WTC11 (cell line): ENCODE measurements at places on chromosomes 4 and X.

GRCh38 chrX:93264261-93265002 is 408.9 kb downstream of the NAP1L3 start:
- DNase-seq: no peak

DNA sequence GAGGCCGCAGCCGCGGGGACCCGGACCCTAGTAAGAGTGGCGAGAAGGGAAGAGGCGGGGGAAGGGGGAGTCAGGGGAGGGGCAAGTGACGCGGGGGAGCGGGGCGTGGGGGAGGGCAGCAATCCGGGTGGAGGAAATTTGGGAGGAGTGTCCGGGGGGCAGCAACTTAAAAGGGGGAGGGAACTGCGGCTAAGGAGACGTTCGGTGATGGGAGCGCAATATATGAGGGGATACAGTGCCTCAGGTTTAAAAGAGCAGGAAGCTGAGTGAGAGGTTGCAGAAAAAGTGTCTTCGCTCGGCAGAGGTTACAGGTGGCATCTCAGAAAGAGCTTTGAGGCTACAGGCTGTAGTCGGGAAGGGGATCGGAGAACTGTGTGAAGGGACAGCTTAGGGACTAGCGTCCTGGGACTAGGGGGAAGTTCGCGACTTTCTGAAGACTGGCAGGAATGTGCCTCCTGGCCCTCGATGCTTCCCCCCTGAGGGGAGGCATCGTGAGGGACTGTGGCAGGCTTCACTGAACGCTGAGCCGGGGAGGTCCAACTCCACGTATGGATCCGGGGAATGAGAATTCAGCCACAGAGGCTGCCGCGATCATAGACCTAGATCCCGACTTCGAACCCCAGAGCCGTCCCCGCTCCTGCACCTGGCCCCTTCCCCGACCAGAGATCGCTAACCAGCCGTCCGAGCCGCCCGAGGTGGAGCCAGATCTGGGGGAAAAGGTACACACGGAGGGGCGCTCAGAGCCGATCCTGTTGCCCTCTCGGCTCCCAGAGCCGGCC is 519 bp downstream of the FOXO4 start:
- DNase-seq: peak; percentile 24

GRCh38 chr4:138972956-138973801 is 42.4 kb upstream of the NOCT start:
- DNase-seq: no peak

GRCh38 chrX:115060013-115060412 is 42.6 kb upstream of the IL13RA2 start:
- DNase-seq: no peak

DNA sequence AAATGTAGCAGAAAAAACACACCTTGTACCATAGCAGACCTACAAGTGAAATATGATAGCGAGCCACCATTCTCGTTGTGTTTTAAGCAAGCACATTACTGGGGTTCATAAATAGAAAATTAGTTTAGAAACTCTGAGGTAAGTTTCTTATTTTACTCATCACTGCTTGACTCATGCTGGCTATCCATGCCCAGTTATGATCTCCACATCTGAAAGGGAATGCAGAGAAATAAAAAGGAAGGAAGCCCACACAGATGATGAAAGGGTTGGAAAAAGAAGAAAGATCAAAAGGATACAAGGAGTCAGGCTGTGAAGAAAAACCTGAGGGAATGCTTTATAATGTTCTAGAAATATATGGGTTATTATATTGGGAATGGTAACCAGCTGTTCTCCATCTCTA is 54.5 kb downstream of the CAMK2D start:
- no peak for DNase-seq

DNA sequence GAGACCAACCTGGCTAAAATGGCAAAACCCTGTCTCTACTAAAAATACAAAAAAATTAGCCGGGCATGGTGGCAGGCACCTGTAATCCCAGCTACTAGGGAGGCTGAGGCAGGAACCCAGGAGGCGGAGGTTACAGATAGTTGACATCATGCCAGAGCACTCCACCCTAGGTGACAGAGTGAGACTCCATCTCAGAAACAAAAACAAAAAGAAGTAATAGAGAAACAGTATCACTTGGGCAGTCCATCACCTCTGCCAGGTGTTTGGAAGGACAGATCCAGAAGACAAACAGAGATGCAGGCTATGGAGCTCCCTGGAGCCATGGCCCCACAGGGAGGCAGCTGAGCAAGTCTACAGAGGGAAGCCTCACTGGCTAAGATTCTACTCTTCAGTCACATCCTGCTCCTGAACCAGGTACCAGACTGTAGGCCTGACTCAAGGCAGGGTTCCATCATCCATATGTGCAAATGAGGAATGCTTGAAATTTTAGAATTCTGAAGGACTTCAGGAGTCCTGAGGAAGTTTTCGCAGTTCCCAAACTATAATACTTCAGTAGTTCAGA is 81.4 kb upstream of the CPEB2 start:
- no peak for DNase-seq

DNA sequence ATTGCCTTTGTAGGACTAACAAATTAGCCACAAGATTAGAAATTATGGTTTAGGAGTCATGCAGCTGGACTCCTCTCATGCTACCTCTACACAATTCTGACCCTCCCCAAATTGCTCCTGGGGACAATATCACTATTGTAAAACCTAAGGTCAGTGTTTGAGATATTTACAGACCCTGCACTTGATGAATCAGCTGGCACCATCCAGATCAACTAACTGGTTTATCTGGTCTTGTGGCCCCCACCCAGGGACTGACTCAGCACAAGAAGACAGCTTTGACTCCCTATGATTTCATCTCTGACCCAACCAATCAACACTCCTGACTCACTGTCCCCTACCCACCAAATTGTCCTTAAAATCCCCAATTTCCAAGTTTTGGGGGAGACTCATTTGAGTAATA is 192.4 kb downstream of the STPG2 start:
- no peak for DNase-seq

- DNase-seq: no peak
These were observed 183.7 kb downstream of the SPATA18 start for GRCh38 chr4:52234561-52235440.

DNA sequence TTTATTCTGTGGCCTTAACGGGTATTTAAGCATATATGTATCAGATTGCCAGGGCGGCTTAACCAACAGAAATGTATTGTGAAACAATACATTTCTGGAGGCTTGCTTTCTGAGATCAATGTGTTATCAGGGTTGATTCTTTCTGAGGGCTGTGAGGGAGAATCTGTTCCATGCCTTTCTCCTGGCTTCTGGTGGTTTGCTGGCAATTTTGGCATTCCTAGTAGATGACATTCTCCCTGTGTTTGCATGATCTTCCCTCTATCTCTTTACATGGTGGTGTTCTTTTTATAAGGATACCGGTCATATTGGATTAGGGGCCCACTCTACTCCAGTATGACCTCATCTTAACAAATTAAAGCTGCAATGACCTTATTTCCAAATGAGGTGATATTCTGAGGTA is 16.9 kb upstream of the CEP135 start:
- DNase-seq: no peak

GRCh38 chr4:184906480-184907097 is 80.8 kb upstream of the ACSL1 start:
- no peak for DNase-seq

DNA sequence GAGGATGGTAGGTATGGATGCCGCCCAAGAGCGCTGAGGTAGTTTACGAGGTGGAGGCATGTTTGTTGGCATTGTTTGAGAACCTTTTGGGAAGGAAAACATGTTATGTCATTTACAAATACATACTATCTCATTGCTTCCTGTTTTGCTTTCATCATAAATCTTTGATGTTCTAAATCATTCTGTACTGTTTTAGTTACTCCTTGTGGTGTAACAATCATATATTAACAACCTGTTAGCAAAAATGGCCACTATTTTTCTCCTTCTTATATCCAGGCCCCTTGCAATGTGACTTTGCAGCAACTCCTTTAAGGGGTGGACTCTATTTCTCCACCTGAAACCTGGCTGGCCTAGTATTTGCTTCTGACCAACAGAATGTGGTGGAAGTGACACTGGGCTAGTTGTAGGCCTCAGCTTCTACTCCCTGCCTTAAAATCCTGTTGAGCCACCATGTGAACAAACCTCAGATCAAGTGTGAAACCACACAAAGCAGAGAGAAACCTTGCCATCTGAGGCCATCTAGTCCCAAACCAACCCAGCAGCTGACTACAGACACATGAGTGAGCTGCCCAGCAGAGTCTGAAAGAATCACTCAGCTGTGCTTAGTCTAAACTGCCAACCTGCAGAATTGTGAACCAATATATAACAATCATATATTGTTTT is 15.8 kb upstream of the CXorf38 start:
- no peak for DNase-seq

DNA sequence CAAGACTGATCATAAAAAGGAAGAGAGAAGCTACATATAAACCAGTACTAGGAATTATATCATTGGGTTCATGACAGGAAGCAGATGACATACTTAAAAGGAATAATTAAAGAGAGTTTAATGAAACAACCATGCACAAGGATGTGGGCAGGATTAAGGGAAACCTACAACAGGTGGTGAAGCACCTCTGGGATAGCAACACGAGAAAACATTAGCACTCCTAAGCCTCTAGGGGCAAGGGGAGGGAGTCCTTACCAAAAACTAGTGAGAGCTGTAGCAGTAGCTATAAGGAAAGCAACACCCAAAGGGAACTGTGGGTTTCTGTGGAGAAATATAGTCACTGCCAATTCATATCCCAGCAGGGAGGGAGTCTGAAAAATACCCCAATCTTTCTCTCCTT is 7.2 kb upstream of the THOC2 start:
- DNase-seq: no peak

DNA sequence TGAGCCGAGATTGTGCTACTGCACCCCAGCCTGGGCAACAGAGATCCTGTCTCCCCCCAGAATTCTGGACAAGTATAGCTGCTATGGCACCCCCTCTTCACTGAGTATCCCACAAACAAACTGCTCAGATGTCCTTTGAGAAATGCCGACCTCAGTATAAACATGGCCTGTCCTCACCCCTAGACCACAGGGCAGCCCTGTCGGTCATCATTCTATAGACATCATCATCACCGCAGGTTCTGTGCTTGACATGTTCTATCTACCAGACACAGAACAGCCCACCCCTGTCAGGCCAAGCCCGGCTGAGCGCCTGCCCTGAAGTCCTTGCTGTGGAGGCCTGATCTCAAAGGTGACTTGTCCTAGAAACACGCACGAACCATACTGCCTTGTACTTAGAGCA is 232.9 kb downstream of the DHRSX start:
- DNase-seq: no peak

GRCh38 chr4:55358668-55359067 is 12.6 kb downstream of the SRD5A3 start:
- DNase-seq: no peak

- no peak for DNase-seq
These were observed 67.3 kb upstream of the IL13RA1 start for GRCh38 chrX:118660085-118660484.

GRCh38 chrX:106619797-106620196 is 8.0 kb downstream of the RADX start:
- DNase-seq: no peak

DNA sequence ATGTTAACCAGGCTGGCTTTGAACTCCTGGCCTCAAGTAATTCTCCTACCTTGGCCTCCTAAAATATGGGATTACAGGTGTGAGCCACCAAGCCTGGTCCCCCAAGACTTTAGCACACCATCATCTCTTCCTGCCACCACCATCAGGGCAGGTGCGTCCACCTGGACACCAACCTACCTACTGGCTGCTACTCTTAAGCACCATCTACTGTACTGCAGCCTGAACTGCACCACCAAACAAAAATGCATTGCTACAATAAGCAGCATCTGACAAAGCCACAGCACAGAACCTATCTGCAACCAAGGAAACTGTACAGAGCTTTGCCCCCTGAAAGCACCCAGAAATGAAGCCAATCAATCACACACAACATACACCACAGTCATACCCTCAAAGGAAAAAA is 139.7 kb downstream of the EFHC2 start:
- no peak for DNase-seq

GRCh38 chr4:81541161-81541945 is 69.6 kb upstream of the RASGEF1B start:
- DNase-seq: no peak
